ENCODE measurements at places on chromosomes 13 and 19.

DNA sequence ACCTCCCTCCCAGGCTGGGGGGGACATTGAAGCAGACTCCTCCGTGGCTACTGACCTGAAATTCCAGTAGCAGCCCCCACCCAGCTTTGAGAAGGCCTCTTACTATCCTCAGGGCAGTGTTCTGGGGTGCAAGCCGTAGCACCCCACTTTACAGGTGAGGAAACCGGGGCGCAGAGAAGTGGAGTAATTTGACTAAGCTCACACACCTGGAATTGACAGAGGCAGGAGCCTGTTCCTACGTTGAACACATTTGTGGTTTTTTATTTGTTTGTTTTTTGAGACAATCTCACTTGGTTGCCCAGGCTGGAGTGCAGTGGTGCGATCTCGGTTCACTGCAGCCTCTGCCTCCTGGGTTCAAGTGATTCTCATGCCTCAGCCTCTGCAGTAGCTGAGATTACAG, 14.6 kb upstream of the S1PR4 start:
- DNase-seq: no peak

- DNase-seq: no peak
Measured at GRCh38 chr13:32299893-32300292, 15.3 kb downstream of the ZAR1L start.

DNA sequence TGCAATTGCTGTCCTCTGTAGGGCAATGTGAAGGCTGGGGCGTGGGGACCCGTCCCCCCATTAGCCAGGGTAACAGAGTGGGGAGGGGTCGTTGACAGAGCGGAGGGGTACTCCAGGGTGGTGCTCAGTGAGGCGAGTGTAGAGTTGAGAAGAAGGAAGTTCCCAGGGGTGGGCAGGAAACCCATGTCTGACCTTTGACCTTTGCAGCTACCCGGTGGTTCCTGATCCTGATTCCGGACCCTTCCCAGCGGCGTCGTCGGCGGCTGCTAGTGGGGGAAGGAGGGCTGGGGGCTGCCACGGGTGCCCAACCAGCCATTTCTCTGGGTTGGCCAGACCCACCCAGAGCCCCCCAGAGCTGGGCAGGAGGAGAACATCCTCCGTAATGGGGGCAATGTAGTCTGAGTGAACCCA, 2.1 kb upstream of the PLVAP start:
- DNase-seq: no peak

- no peak for DNase-seq
Measured at GRCh38 chr13:41942462-41943094, 18.3 kb downstream of the VWA8 start.

DNA sequence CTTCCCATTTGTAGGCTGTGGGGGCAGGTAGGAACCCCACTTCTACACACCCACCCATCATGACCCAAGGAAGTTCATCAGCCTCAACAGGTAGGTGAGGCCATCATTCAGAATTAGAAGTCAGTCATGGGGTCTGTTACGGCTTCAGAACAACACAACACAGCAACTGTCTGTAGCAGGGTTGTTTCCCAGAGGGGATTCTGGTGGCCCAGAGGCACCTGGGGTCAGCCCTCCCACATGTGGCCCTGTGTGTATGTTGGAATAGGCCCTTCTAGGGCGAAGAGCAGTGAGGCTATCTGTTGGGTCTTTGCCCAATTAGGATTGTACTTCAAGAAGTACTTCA, 3.4 kb downstream of the IGFLR1 start:
- DNase-seq: no peak

DNA sequence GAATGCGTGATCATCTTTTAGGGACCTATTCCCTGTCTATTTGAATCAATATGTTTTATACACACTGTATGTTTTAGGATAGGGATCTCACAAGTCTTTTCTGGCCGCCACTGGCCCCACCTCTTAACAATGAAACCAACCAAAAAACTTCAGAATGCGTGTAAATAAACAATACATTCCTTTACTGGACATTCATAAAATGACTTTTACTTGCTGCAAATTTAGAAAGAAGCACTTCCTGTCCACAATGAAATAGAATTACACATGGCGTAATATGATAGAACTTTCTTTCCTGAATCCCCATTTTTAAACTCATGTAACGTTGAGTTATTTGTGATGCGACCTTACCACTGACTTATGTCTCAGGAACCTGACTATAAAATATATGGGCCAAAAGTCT, 233.6 kb downstream of the SLITRK6 start:
- DNase-seq: no peak

DNA sequence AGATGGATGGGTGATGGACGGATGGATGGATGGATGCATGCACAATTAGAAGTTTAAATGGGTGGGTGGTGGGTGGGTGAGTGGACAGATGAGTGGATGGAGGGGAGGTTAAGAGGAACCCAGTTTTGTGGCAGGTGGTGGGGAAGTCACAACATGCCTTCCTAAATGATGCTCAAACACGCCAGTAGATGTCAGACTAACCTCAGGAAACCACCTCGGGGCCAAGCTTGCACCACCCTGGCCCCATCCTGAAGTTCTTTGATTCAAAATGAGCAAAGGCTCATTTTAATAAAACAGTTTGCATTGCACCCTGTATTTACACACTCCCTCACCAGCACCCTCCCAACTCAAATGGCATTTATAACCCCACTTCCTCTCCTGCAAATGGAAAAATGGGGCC, 91.4 kb upstream of the CACNA1A start:
- DNase-seq: peak; percentile 35

GRCh38 chr19:14516746-14517438, 1.3 kb downstream of the DNAJB1 start:
- no peak for DNase-seq

GRCh38 chr19:30638889-30639288, 266.7 kb downstream of the ZNF536 start:
- no peak for DNase-seq

GRCh38 chr13:100608906-100609305, 20.3 kb upstream of the GGACT start:
- no peak for DNase-seq

DNA sequence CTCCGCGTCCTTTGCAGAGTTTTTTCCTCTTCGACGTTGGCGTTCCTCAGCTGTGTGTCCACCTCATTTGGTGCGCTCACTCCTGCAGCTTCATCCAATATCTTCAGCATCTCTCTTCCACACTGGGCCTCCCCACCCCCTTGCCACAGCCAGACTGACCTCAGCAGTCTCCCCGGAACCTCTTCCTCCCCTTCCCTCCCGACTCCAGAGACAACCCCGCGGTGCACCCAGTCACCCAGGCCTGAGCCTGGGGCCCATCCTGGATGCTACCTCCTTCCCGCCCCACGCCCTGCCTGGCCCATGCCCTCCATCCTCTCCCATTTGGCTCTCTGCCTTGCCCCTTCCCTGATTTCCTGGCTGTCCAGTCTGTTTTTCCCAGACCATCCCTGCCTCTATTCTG, 8.1 kb upstream of the C5AR2 start:
- DNase-seq: no peak

DNA sequence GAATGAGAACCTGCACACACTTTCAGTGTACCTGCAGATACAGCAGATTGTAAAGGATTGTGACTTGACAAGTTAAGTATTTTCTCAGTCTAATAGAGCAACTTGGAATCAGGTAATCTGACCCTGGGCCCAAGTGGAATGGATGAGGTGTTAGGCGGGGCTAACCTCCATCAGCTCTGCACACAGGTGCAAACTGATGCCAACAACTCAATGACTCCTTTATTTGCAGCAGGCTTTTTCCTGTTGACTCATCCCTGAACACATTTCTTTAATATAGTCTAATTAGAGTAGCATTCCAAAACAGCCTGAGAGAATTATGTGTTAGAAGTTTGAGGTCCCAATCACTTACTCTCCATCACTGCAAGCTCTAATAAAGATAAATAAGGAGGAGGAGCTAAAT, 48.8 kb downstream of the TPT1 start:
- no peak for DNase-seq

DNA sequence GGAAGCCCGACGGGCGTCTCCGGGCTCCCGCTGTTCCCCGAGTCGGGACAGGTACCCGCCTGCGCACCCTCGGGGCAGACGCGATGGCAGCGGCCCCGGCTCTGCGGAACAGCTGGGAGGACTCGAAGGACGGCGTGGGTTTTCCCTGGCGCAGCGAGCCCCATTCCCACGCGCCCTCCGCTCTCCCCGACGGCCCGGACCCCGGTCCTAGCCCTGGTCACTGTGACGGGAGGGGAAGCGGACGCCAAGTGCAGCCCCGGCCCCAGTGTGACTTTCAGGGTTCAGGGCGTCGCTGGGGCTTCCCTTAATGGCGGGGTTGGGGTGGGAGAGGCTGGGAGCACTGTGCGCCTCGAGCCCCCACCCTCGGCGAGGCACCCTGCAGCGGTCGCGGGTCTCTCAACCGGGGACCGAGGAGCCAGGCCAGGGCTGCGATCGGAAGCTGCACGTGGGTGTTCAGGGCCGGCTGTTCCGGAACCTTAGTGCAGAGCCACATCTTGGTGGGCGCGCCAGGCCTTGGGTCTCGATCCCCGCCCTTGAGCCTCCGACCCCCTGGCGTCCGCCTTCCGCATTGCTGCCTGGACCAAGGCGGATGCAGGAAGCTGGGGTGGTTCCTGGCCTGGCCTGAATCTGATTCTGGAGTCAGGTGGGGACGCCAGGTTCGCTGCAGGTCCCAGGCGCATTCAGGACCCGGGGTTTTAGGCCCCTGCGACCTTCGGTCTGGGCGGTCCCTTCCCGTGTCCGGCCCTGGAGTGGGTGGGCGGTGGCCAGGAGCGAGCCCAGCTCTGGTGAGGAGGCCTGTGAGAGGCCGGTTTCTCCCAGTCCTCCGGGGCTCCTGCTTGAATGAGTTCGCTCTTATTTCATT, 3.5 kb downstream of the LGALS7B start:
- DNase-seq: no peak

GRCh38 chr13:65768545-65768944, 1461.6 kb downstream of the PCDH9 start:
- no peak for DNase-seq

DNA sequence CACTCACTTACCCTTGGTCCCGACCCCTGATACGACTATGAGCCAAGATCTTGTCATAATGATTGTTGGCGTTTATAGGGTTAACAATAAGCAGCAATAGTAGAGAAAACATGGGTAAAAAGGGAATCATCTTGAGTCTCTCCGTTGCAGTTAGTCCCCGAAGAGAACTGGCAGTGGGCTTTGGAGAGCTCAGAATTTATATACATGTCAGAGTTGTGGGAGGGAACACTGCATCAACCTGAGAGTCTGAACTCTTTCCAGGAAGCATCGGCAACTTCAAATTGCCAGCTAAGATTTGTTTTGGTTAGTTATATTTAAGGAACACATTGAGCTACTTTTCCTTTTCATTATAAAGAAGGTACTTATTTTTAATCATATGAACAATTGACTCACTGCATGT, at the start of gene POSTN:
POSTN (minus strand) TSS at position 172 of the 400 bp plus-strand sequence; CDS start at position 130, 42 bp downstream.
- DNase-seq: no peak

DNA sequence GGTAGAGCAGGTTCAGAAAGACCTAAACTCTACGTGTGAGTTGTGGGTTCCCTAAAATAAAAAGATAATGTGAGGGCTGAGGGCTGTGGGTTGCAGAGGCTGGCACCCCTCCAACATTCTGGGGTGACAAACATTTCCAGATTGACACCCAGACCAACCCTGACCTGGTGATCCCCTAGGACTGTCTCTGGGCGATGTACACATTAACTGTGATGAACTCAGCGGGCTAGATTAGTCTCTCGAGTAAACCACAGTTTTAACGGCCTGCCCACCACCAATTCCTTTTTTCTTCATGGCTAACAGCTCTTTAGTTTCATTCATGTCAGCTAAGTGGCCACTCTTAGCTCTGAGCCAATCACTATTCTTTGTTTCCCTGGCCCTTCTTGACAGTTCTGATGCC, 24.8 kb downstream of the SIAH3 start:
- no peak for DNase-seq

DNA sequence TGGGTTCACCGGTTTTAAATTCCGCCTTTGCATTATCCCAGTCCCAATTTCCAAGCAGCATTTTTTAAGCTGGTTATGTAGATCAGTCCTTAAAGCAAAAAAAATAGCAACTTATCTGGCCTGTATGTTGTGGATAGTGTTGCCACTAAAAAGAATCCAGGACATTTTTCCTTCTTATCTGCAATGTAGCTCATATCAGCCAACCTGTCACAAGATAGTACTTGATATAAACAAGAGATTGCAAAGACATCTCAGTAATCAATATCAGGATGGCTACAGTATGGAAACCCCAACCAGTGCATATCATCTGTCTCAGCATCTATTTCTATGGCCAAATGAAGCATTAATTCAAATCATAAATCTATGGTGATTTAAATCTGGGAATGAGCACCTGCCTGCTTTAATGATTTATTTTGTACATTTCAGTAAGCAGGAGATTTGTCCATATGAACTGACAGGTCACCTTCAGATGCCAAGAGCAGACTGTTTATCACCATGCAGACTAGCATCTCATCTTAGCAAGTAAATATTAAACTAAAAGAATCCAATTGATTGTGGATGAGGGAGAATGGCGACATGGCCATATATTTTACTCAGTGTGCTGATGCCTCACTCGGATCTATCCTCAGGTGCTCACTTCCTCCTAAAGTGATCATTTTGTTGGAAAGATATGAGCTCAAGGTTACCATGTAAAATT, 240.4 kb downstream of the DACH1 start:
- no peak for DNase-seq

GRCh38 chr19:34471906-34472700, 9.5 kb upstream of the WTIP start:
- no peak for DNase-seq

DNA sequence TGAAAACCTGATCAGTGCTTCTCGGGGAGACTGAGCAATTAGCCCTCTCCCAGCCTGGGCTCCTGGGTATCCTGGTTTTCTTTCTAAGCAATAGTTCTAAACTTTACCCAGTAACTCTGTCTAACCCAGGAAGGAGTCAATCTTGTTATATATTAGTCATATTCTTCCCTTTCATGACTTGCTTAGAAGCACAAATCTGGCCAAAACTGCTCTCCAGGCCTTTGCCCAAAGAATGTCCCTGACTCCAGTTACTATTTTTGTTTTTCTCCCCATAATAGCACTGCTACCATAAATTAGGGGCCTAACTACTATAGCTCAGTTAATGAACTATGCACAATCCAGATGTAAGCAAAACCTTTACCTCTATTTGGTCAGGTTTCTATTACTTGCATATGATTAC, 355.8 kb upstream of the HTR2A start:
- DNase-seq: no peak

DNA sequence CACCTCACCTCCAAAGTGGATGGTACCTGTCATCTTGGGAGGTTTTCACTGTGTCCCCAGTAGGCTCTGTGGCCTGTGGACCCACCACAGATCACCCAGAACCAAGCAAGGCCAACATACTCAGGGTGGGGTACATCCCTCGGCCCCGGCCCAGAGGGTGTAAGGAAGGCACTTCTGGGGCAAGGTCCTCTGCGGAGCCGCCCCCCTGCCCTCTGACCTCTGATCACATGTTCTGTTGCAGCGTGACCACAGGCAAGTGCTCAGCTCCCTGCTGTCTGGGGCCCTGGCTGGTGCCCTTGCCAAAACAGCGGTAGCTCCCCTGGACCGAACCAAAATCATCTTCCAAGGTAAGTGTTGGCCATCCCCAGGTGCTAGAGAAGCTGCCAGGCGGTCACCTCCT, 36.7 kb downstream of the TMEM161A start:
- no peak for DNase-seq
